Activated CD4-positive, alpha-beta T cell treated with anti-CD3 and anti-CD28 coated beads for 36 hours (primary cell): ENCODE measurements at places on chromosomes 12 and 14. TPM values are rescaled to one million over a fixed set of nuclear protein-coding genes. Genes with fewer than 3 reads are reported as not detected.

GRCh38 chr14:99479906-99480869 is at the start of gene SETD3:
TSS of gene SETD3 (minus strand) at chr14:99480859. CDS start at chr14:99465805, 15,054 bp downstream.
- peak; percentile 59 for DNase-seq
- H3K27me3 ChIP-seq = no peaks in the 10 kb centered on the region
- peak within 1 kb of the TSS; percentile 96 for H3K27ac ChIP-seq
- H3K4me1 ChIP-seq = peaks cover 58% of the 10 kb centered on the region
- H3K4me3 ChIP-seq = peak within 1 kb of the TSS; percentile 97

DNA sequence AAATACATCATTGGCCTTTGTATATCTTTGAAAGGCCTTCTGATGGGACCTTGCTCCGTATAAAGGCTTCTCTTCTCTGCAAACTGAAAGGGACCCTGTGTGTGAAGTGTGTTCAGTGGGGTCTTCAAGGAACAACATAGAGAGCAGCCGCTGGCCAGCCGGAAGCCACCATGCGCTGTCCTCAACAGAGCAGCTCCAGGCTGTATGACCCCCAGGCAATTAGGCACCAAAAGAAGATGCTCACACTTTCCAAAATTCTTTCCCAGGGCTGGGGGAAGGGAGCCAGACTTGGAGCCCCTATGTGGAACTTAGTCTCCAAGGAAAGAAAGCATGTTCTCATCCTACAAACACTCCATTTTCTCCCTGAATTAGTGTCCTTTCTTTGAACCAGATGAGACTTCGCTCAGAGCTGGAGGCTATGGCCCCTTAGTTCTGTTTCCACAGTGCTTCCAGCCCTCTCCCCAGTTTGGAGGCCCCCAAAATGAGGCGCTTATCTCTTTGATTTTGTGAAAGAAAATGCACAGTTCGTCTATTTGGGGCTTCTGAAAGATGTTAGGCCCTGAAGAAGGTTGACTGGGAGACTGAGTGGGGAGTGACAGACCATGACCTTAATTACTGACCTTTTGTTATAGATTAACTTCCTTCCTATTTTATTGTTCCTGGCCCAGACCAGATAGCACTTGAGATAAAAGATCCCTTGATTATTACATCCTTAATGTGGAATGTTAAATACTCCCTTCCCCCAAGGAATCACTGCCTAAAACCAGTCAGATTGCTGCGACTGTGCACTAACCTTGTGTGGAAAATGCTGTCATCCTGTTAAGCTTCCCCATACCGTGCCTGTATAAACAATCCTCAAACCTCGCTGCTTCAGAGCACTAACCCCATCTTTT is 128.3 kb upstream of the FGD4 start:
- DNase-seq = no peak
- no peaks in the 10 kb centered on the region for H3K27me3 ChIP-seq
- no peak overlapping the region for H3K27ac ChIP-seq
- peaks cover 23% of the 10 kb centered on the region for H3K4me1 ChIP-seq
- H3K4me3 ChIP-seq = no peak overlapping the region

GRCh38 chr12:96751626-96752025 is 155.4 kb upstream of the NEDD1 start:
- peaks cover 4% of the 10 kb centered on the region for H3K27me3 ChIP-seq
- H3K4me3 ChIP-seq = no peak overlapping the region
- H3K4me1 ChIP-seq = no peaks in the 10 kb centered on the region

DPPA3 gene
- not detected for total RNA-seq

DNA sequence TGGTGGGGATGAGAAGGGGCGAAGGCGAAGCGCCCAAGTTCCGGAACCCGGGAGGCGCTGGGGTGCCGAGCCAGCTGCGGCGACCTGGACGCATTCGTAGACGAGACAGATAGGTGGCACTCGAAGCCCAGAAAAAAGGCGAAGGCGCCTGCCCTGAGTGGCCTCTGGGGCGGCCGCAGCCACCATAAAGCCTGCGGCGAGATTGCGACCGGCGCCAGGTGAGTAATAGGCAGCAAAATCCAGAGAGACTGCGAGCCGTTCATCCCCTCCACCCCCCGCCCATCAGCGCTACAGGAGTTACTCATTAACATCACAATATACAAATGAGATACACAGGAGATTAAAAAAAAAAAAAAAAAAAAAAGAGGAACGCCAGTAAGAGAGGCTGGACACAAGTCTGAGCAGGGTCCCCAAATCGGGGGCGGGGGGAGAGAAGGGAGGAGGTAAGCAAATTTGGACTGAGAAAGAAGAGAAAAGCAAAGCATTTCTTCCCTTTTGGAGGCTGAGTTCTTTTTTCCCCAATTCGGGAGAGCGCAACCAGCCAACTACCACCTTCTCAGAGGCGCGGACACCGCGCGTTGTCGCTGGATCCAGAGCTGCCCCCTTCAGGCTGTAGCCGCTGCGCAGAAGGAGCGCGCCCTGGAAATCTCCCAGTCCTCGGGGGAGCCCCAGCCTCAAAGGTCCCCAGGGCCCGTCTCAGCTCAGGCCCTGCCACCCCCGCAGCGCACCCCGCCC is 15.7 kb downstream of the TBX3 start:
- no peaks in the 10 kb centered on the region for H3K4me1 ChIP-seq
- peak; percentile 67 for DNase-seq
- H3K4me3 ChIP-seq = no peak overlapping the region
- peaks cover 64% of the 10 kb centered on the region for H3K27me3 ChIP-seq
- no peaks in the 10 kb centered on the region for H3K36me3 ChIP-seq
- no peak overlapping the region for H3K27ac ChIP-seq

GRCh38 chr14:71267007-71267513 is 359.8 kb downstream of the PCNX1 start:
- no peak overlapping the region for H3K27ac ChIP-seq
- H3K36me3 ChIP-seq = peaks cover 2% of the 10 kb centered on the region
- H3K27me3 ChIP-seq = no peaks in the 10 kb centered on the region
- peak; percentile 26 for DNase-seq
- H3K4me3 ChIP-seq = no peak overlapping the region

- no peaks in the 10 kb centered on the region for H3K4me1 ChIP-seq
- no peak overlapping the region for H3K27ac ChIP-seq
- DNase-seq = no peak
- H3K36me3 ChIP-seq = no peaks in the 10 kb centered on the region
- H3K4me3 ChIP-seq = no peak overlapping the region
Observed at GRCh38 chr14:93674343-93674742, 113.9 kb downstream of the PRIMA1 start.

BCL2L14 gene
- total RNA-seq = 7.7 TPM
